ENCODE measurements at places on chromosomes 1 and 21. TPM values are rescaled to one million over a fixed set of nuclear protein-coding genes. Genes with fewer than 3 reads are reported as not detected.

LDLRAD1 gene
- total RNA-seq, result not detected

CD1C gene
- 0.26 TPM for total RNA-seq

MYOC gene
- 2.3 TPM for total RNA-seq

AADACL4 gene
- not detected for total RNA-seq

CCDC30 gene
- 2.0 TPM for total RNA-seq

IRF6 gene
- 44.9 TPM for total RNA-seq

TCEANC2 gene
- 5.9 TPM for total RNA-seq

CITED4 gene
- total RNA-seq, result 64.2 TPM

ACP6 gene
- 22.6 TPM for total RNA-seq

All from heart right ventricle (tissue), 16 donors.